Activated T-cell treated with anti-CD3 and anti-CD28 coated beads, Interleukin-2, amount 50 U/mL, for 4 hours (primary cell): ENCODE measurements at places on chromosomes 7 and 10. TPM values are rescaled to one million over a fixed set of nuclear protein-coding genes. Genes with fewer than 3 reads are reported as not detected.

FAM237B gene
- not detected for total RNA-seq

EBF3 gene
- not detected for total RNA-seq

KCNIP2 gene
- 0.23 TPM for total RNA-seq

SPDYE2B gene
- not detected for total RNA-seq

HOXA13 gene
- total RNA-seq: not detected

PRSS37 gene
- total RNA-seq: not detected

SLIT1 gene
- not detected for total RNA-seq

TAS2R60 gene
- total RNA-seq: not detected

GNGT1 gene
- not detected for total RNA-seq

ABI1 gene
- total RNA-seq: 36.0 TPM

ITPRIP gene
- 19.5 TPM for total RNA-seq

TBXAS1 gene
- 4.1 TPM for total RNA-seq

SPDYE9 gene
- not detected for total RNA-seq

RELN gene
- total RNA-seq: 0.24 TPM

UMAD1 gene
- total RNA-seq: 13.9 TPM

SLC16A9 gene
- 0.76 TPM for total RNA-seq

OR2A5 gene
- not detected for total RNA-seq

FANK1 gene
- total RNA-seq: 0.66 TPM

CCL26 gene
- not detected for total RNA-seq

PTF1A gene
- total RNA-seq: not detected

ZNF3 gene
- 18.8 TPM for total RNA-seq

SUGCT gene
- total RNA-seq: 2.1 TPM

NPFFR1 gene
- not detected for total RNA-seq

PDGFA gene
- 31.3 TPM for total RNA-seq

GPR15LG gene
- not detected for total RNA-seq
